Activated T-helper 1 cell treated with anti-CD3 and anti-CD28 coated beads, Interleukin-2, amount 50 U/mL, for 16 hours (primary cell): ENCODE measurements at places on chromosomes 1 and 21.

- DNase-seq: no peak
Observed at GRCh38 chr1:10379676-10380075, 19.2 kb upstream of the PGD start.

- DNase-seq: no peak
Observed at GRCh38 chr1:189216886-189217285, 1260.8 kb downstream of the BRINP3 start.

DNA sequence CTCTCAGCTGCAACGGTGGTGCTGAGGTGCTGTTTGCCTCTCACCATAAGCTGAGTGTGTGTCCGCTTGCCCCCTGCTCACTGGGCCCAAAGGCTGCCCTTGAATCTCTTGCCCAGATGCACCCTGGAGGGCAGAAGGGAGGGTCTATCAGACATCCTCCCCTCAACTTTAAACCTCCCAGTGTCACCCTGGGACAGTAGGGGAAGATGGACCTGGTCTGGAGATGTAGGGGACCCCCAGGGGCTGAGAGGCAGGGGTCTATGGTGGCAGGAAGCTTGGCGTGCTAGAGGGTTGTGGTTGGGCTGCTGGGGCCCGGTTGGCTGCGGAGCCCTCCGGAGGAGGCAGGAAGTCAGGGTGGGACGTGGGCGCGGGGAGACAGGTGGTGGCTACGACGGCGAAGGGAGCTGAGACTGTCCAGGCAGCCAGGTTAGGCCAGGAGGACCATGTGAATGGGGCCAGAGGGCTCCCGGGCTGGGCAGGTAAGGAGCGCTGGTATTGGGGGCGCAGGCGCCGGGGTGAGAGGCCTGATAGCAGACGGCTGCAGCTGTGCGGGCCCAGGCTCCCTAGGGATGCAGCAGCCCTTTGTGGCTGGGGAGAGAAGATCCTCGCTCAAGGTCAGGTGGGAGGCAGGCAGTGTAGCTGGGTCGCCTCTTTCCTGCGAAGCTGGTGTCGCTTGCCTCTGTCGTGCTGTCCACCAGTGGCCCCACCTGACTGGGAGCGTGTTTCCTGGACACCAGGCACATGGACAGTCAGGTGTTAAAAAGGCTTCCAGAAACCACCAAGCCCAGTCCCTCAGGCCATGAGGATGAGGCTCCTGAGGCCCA lies at the start of gene LCK:
Gene LCK, plus strand, starts transcription at position 373 of the 824 bp plus-strand sequence. CDS start 23,065 bp downstream, outside the sequence.
- DNase-seq: peak; percentile 41

DNA sequence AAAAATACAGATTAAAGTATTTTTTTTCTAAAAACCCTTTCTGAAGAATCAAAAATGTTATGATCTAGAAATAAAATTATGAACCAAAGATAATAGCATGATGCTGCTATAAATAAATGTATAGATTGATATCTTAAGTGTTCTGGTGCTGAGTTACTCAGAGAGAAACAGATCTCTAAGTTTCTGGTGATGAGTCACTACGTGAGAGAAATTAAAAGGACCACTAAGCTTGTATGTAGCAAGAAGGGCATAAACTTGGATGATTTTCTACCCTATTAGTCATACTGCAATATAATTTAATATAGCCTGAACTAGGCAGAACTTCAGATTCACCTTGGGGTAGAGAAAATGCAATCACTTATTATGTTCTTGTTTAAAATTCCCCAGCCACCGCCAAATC lies 514.8 kb downstream of the AMY1C start:
- no peak for DNase-seq
